ENCODE measurements at places on chromosomes 6 and 20.

- DNase-seq: peak; percentile 3
Observed at GRCh38 chr6:12751694-12752325, 35.2 kb downstream of the PHACTR1 start.

DNA sequence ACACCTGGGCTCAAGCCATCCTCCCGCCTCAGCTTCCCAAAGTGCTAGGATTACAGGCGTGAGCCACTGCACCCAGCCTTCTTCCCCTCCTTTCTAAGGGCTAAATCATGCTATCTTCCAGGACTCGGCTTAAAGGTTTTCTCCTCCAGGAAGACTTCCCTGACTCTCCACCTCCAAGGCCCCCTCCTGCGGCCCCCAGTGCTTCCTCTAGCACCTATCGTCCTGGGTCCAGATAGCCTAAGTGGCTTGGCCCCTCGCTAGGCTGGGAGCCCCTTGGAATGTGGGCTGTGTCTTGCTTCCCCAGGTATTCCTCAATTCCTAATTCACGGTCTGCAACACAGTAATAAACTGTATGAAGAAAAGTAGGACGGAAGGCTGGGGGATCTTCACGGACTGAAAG is 36.7 kb downstream of the PIM1 start:
- DNase-seq: no peak

GRCh38 chr20:49666911-49667310 is 46.8 kb downstream of the B4GALT5 start:
- no peak for DNase-seq

GRCh38 chr6:85866370-85866730 is 223.7 kb upstream of the SYNCRIP start:
- DNase-seq: no peak

GRCh38 chr6:98787435-98787834 is 46.9 kb upstream of the POU3F2 start:
- no peak for DNase-seq

- DNase-seq: no peak
Observed at GRCh38 chr6:86016567-86016966, 373.9 kb upstream of the SYNCRIP start.

DNA sequence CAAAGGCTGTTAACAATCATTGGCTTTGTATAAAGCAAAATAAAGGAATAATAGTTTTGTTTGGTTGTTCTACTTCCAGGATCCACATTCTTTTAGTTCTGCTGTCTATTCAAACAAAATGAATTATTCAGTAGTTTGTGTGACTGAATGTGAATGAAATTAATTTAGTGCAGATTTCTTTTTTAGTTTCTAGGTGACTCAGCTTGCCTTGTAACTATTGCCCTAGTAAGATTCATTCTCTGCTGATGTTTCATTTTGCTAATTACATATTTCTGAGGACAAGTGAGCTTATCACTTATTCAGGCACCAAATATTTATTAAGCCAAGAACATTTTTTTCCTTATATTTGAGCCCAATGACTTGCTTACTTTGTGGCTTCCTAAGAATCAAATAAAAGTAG is 46.5 kb upstream of the RIPOR2 start:
- no peak for DNase-seq

- DNase-seq: no peak
Observed at GRCh38 chr6:21823371-21823770, 229.8 kb downstream of the SOX4 start.

DNA sequence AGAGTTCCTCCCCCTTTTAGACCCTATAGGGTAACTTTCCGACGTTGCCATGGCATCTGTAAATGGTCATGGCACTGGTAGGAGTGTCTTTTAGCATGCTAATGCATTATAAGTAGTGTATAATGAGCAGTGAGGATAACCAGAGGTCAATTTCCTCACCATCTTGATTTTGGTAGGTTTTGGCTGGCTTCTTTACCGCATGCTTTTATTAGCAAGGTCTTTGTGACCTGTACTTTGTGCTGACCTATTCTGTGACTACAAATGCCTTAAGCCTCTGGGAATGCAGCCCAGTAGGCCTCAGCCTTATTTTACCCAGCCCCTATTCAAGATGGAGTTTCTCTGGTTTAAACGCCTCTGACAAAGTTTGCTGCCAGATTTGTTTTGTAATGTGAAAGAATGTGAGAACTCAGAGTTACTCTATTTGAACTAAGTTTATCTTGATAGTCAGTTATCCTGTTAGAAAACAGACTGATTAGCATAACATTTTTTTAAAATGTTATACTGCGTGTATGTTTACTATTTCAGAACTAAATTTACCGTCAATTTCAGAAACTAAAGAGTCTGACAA is 111.3 kb upstream of the PRSS16 start:
- DNase-seq: no peak

GRCh38 chr6:95186710-95187109 is 390.6 kb upstream of the MANEA start:
- no peak for DNase-seq

DNA sequence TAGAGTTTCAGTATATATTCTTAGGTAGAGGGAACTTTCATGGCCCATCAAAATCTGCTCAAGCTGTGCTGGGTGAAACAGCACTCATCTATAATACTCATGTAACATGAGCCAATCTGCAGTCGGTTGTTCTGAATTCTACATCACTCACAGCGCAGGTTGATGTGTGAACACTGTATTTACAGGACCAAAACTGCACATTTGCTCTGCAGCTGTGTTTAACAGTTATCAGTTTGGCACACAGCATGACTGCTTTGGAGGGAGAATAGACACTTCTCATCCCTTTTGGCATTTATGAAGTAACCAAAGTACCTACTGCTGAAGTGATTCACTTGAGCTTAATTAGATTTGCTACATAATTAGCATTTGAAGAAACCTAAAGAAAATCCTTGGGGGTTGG is 225.1 kb downstream of the BCKDHB start:
- DNase-seq: no peak

- no peak for DNase-seq
Observed at GRCh38 chr20:12957968-12958367, 50.8 kb upstream of the SPTLC3 start.

- no peak for DNase-seq
Observed at GRCh38 chr6:158808941-158809678, 10.1 kb downstream of the EZR start.

DNA sequence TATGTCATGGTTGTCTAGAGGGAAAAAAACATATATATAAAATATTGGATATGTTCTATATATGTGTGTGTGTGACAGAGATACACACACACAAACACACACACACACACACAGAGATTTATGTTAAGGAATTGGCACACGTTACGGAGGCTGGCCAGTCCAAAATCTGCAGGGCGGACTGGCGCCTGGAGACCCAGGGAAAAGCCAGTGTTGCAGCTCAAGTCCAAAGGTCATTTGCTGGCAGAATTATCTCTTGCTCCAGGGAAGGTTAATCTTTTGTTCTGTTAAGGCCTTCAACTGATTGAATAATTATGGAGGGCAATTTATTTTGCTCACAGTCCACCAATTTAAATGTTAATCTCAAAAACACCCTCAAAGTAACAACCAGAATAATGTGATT is 37.5 kb upstream of the PDE7B start:
- no peak for DNase-seq

DNA sequence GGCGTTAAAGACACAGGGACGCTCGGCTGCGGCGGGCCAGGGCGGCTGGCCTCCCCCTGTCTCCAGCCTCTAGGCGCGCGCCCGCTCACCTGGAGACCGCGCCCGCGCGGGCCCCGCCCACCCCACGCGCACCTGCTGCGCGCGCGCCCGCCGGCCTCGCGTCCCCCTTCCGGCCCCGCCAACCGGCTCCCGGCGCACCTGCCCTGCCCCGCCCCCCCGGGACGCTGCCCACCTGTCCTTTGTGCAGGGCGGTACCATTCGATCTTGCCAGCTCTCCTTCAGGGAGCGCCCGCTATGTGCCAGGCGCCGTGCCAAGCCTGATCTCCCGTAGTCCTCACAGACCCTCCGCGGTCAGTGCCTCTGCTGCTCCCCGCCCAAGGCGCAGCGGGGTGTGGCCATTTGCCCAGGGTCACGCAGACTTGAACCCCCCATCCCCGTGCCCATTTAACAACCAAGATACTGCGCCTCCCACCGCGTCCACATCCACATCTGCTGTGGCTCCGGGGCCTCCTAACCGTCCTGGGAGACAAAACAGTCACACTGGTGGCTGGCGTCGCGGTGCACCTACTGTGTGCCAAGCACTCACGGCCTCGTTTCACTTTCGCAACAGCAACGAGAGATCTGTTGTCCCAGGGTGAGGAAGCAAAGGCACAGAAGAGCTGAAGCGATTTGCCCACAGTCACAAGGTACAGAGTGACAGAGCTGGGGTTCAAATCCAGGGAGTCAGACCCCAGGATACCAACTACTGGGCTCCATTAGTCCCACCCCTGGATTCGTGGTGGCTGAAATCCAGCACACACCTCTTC is 48.1 kb downstream of the NOL4L start:
- DNase-seq: no peak

DNA sequence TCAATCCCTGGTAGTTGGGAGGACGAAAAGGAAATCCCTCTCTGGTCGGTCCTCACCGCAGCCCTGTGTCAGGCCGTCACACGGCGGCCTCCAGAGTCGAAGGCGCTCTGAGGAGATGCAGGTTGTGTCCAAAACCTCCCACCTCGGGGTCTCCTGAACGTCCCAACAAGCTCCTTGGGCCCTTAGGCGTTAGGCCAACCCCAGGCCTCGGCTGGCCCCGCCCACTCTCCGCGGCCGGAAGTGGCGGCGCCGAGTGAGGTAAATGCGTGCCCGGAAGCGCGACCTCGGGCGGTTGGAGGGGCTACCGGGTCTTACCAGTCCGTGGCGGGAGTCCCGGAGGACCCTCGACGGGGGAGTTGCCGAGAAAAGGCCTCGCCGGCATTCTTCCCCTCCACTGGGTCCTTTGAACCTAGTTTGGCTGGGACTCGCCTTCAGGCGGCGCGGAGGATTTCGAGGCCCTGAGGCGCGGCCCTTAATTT is at the start of gene TDRD6:
Gene TDRD6 (plus strand): TSS at position 267 of the 479 bp plus-strand sequence. CDS start 244 bp downstream, outside the sequence.
- DNase-seq: no peak

- no peak for DNase-seq
Observed at GRCh38 chr6:154909821-154910220, 85.3 kb upstream of the TIAM2 start.

DNA sequence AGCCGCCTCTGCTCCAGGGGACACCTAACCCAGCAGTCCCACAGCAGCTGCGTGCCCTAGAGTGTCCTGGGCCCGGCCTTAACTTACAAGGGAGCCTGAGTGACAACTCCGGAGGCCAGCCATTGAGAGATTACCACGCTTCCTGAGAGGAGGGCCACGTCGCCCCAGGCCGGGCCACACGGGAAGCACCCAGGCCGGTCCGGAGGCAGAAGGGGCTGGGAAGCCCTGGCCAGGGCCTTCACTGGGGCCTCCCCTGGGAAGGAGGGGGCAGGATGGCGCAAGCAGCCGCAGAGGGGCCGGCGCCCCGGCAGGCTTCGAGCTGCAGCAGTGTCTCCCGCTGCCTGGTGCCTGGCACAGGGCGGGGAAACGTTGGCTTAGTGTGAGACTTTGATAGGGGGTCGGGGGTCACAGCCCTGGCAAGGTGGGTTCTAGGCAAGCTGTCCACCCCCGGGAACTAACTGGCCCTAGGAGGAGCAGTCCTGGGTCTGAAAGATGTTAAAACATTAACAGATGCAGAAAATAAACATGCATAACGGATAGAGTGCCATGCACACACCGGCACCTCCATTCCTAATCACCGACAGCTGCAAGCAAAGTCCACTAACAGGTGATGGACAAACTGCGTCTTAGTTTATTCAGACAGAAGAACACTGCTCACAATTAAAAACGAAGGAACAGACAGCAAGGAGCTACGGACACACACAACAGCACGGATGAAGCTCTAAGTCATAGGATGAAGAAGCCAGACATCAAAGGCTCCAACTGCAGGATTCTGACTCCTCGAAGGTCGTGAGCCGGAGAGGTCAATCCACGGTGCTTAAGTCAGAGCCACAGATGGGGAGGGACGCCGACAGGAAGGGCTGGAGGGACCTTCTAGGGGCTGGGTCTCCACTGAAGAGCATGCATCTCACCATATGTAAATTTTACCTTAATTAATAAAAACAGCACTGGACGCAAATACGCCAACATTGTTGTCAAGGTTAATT is 17.4 kb downstream of the CHRNA4 start:
- no peak for DNase-seq

GRCh38 chr6:167045828-167046580 is 46.8 kb downstream of the CEP43 start:
- DNase-seq: no peak

GRCh38 chr20:15528391-15529111 is 1044.7 kb downstream of the KIF16B start:
- no peak for DNase-seq

DNA sequence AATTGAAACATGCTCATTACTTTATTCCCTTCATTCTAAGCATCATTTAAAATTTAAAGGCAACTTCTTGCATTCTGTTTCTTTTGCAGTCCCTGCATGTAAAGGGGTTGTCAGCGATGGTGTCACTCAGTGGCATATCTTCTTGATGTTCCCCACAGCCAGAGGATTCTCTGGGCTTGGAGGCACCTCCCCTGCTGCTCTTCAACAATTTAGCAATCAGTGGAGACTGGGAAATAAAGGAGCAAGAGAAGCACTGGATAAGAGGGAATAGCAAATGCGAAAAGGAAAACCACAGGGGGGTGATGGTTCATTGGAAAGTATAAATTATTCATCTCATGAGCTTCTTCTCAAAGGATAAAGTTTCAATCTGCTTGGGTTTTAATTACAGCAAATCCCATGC is 30.7 kb upstream of the MC3R start:
- no peak for DNase-seq

DNA sequence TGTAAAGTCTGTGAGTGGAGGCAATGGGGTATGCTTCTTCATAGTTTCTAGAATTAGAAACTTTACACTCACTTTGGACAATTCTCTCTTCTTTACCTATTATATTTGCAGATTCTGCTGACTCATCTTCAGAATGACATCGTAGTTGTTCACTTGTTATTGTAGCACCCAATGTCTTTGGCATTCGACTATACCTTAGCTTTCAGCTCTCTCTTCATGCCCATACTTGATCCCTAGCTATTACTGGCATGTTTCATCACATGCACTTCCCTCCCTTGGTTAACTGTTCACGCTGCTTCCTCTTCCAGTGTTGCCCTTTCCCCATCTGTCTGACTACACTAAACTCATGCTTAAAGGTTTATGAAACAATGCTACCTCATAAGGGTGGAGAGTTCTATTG is 298.1 kb upstream of the TCF21 start:
- peak; percentile 93 for DNase-seq

DNA sequence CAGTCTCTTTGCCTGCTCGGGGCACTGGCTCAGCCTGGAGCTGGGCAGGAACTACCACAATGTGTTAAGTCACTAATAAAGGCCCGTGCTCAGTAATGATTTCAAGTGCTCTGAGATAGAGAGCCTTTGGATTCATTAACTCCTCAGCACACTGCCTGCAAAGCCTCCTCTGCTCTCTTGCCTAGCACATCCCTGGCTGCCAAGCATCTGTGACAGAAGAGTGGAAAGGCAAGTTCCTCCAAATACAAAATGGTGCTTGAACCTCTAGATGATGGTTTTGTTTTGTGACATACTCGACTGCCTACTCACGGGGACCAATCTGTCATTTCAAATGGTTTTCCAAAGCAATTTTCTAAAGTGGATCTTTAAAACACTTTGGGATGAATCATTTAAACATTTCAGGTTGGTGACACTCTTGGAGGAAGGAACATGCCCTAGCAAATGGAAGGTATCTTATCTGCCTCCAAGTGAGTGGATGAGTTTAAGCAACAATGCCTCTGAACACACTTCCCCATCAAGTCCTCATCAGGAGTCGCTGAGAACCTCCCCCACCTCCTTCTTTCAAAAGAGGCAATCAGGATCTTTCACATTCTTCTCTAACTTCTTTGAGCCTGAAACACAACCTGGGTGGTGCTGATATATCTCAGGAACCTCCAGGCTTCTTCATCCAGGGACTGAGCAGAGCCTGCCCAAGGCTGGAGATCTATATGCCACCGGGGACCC is 35.8 kb downstream of the METTL24 start:
- no peak for DNase-seq

Measured in epithelial cell of prostate (primary cell).